ENCODE measurements at places on chromosomes 3 and 15.

- DNase-seq = no peak
Measured at GRCh38 chr3:14145236-14145635, 20.4 kb downstream of the TMEM43 start.

- no peak for DNase-seq
Measured at GRCh38 chr15:73944161-73945129, 18.2 kb downstream of the LOXL1 start.

- DNase-seq = no peak
Measured at GRCh38 chr15:38073178-38073946, 138.9 kb downstream of the TMCO5A start.

DNA sequence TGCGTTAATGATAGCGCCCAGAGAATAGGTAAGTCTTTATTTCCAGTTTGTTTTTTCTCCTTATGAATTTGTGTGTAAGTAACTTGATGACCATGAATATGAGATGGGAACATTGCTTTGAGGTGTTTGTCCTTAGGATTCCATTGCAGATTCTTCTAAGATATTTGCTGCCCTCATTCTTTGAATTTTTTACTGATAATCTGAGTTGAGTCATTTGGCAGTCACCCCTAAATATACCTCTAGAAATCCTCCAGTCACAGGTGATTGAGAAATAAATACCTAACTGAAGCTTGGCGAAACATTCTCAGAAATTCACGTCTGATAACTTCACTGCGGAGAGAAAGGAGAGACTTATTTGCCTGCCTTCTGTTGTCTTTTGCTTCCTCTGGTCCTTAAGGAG lies 345.5 kb downstream of the SQOR start:
- DNase-seq = no peak

DNA sequence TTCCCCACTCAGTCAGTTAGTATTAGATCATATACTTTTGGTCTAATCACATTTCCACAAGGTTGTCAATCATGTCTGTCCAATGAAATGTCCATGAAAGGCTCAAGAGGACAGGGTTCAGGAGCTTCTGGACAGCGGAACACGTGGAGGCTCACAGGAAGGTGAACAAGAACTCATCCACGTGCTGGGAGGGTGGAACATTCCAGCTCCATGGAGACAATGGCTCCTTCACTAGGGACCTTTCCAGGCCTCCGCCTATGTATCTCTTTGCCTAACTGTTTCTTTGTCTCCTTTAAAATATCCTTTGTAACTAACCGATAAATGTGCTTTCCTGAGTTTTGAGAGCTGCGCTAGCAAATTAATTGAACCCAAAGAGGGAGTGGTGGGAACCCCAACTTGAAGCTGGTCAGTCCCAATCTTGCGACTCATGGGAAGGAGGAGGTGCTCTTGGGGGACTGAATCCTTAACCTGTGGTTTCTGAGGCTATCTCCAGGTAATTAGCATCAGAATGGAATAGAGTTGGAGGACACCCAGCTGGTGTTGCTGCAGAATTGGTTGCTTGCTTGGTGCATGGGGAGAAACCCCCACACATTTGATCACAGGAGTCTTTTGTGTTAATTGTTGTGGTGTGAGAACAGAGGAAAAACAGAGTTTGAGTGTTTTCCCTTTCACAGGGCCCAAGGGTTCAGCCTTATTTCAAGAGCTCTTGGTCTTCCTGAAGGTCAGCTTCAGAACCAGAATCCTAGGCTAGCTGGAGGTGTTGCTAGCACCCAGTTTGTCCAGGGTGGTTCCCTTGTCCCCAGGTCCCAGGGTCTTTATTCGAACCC lies 3.0 kb upstream of the TKT start:
- DNase-seq = no peak

- no peak for DNase-seq
Measured at GRCh38 chr15:96043591-96044171, 286.8 kb upstream of the NR2F2 start.

GRCh38 chr15:70459312-70459711 lies 304.0 kb downstream of the UACA start:
- no peak for DNase-seq

- no peak for DNase-seq
Measured at GRCh38 chr15:72057548-72058091, 60.3 kb downstream of the MYO9A start.

DNA sequence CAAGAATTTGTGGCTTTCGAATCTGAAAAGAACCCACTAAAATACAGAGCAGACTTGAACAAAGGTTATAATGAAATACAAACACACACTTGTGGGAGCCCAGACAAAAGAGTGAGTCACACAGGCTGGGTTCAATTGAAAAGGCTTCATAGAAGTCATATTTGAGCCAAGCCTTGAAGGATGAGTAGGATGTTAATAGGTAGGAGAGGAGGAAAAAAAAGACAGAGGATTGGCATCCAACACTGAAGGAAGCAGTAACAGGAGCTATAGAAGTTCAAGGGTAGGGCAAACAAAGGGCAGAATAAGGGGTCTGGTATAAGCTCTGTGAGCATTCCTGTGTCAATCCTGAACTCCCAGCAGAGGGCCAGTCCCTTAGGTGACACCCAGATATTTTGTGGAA lies 325.4 kb downstream of the FOXP1 start:
- DNase-seq = no peak

DNA sequence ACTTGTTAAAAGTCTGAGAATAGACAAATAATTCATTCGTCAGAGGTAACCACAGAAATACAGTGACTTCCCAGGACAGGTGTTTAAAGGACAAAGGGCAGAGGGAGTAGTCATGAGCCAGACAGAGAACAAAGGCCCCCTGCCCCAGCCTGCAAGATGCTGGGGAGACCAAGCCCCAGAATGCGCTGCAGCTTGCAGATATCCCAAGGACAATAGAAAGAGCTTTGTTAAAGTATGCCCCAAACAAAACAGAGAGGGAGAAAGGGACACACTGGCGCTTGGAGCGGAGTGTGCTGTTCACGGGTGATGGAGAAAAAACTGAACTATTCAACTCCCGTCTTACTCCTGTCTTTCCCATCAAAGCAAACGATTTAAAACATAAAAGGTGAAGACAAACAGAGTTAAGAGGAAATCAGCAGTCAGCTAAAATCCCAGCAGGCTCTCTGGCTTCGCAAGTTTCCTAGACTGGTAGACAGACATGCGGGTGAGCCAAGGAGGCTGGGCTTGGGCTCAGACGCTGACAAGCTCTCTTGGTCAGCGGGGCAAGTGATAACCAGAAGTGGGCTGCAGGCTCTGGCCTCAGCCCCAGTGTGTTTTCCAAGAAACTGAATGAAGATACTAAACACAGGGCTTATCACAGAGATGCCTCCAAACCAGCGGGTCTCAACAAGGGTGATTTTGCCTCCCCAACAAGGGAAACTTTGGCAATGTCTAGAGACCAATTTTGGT lies 130.1 kb downstream of the UACA start:
- no peak for DNase-seq

- DNase-seq = no peak
Measured at GRCh38 chr3:119885746-119886530, 104.0 kb downstream of the NR1I2 start.

GRCh38 chr3:183275418-183275817 lies 22.4 kb downstream of the B3GNT5 start:
- DNase-seq = no peak

DNA sequence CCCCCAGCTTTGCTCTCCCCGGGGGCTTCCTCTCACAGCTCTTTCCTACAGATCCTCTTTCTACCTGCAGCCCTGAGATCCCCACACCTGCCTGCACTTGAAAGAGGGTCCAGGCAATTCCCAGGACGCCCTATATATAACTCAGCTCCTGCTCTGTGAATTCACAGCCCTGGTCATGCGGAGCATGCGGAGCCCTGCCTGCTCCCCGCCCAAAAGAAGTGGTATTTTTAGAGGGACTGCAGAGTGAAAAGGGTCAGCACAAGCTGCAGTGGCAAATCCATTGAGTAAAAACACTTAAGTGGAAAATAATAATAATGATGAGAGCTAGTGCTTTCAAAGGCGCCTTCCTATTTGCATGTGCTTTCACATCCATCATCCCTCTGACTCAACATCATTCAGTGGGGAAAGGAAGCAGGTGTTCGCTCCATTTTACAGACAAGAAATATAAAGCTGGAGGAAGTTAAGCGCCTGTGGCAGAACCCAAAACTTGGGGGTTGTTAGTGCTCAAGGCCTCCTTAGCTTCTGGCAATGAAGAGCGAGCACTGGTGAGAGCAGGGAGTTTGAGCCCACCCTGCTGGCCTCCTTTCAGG lies 76.3 kb upstream of the LIPC start:
- no peak for DNase-seq

- no peak for DNase-seq
Measured at GRCh38 chr3:102299125-102299877, 135.5 kb upstream of the ZPLD1 start.

DNA sequence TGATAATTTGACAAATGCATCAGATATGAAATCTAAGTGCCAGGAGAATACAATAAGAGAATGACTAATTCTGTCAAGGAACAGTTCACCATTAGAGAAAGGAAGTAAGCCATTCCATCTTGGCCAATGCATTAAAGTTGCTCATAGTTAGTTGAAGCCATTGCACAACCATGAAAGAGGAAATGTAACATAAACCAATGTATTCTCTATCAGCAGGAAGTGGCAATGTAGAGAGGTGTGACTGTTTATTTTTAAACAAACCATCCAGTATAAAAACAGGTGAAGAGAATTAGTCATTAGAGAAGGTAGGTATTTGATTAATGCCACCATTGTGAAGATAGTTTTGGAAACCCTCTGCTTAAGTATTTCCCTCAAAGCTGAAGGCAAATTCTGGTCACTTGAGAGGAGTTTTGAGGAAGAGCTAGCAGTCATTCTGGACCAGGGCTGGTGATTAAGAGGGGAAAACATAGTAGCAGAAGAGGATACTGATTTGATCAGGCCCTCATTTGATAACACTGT lies 10.7 kb upstream of the ANXA2 start:
- DNase-seq = no peak

- no peak for DNase-seq
Measured at GRCh38 chr15:77440378-77440999, 19.8 kb downstream of the HMG20A start.

DNA sequence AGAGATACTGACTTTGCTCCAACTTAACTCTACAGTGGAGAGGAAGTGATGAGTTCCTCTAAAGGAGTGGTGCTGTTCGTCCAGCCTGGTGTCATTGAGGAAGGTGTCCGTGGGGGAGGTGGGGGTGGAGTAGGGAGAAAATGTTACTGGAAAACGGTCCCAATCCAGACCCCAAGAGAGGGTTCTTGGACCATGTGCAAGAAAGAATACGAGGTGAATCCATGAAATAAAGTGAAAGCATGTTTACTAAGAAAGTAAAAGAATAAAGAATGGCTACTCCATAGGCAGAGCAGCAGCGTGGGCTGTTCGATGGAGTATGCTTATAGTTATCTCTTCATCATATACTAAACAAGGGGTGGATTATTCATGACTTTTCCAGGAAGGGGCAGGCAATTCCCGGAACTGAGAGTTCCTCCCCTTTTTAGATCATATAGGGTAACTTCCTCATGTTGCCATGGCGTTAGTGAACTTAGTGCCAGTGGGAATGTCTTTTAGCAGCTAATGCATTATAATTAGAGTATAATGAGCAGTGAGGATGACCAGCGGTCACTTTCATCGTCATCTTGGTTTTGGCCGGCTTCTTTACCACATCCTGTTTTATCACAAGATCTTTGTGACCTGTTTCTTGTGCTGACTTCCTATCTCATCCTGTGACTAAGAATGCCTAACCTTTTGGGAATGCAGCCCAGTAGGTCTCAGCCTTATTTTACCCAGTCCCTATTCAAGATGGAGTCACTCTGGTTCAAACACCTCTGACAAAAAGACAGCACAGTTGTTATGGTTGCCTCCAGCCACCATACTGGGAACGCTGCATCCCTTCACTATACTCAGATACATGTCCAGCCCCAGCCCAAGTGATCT lies 38.6 kb downstream of the CLEC3B start:
- DNase-seq = no peak

DNA sequence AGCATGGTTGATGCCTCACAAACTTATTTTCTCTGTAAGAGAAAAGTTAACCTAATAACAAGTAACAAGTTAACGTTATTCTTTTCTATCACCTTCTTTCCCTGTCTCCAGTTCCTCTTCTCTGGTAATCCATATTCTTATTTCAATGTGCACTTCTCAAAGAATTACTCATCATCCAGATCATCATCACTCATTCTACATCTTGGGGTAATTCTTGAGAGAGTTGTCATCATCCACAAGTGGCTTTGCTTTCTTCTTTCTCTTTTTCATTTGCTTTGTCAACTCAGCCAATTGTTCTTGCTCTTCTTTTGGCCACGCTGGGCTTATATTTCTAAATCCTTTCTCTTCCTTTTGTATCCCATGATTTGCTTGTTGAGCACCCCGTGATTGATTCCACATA lies 20.8 kb upstream of the RNF111 start:
- DNase-seq = no peak

GRCh38 chr3:12253516-12254343 lies 35.1 kb upstream of the PPARG start:
- DNase-seq = no peak

DNA sequence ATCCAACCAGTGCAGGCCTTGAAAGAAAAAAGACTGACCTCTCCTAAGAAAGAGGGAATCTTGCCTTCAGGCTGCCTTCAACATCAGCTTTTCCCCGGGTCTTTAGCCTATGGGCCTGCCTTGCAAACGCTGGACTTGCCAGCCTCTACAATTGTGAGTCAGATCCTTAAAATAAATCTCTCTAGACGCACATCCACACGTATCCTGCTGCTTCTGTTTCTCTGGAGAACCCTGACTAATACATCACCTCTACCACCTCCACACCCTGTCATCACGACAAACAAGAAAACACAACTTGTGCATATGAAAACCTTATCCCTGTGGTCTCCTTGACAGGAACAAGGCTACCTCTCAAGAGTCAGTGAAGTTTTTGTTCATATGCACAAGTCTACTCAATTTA lies 11.8 kb downstream of the CYFIP1 start:
- DNase-seq = peak; percentile 59

GRCh38 chr3:43907508-43907858 lies 216.7 kb downstream of the ABHD5 start:
- DNase-seq = no peak

GRCh38 chr3:17195192-17195611 lies 310.4 kb downstream of the PLCL2 start:
- no peak for DNase-seq

- no peak for DNase-seq
Measured at GRCh38 chr3:30688776-30689641, 82.6 kb downstream of the TGFBR2 start.

- no peak for DNase-seq
Measured at GRCh38 chr15:31398677-31399301, 72.2 kb downstream of the KLF13 start.

DNA sequence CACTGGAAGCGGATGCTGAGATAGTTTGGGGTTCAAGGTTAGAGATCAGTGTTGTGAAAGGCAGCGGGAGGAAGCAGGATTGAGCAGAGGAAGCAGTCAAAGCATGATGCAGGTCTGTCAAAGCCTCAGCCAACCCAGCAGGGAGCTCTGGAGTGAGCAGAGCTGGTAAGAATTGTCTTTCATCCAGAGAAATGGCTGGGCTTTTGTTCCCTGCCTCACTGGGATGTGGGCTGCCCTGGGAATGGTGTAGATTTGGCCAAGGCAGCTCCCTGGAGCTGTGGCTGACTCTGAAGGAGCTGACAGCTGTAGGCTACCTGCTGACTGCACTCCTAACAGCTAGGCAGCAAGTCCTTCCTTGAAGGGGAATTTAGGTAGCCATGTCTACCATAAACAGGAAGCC lies 61.9 kb upstream of the STXBP5L start:
- no peak for DNase-seq

Data from AG04449 (cell line).